Stimulated activated CD4-positive, alpha-beta T cell treated with anti-CD3 and anti-CD28 coated beads, Interleukin-1b, Interleukin-23, amount 100 ng/mL, for 48 hours (primary cell): ENCODE measurements at places on chromosomes 7 and 10.

DNA sequence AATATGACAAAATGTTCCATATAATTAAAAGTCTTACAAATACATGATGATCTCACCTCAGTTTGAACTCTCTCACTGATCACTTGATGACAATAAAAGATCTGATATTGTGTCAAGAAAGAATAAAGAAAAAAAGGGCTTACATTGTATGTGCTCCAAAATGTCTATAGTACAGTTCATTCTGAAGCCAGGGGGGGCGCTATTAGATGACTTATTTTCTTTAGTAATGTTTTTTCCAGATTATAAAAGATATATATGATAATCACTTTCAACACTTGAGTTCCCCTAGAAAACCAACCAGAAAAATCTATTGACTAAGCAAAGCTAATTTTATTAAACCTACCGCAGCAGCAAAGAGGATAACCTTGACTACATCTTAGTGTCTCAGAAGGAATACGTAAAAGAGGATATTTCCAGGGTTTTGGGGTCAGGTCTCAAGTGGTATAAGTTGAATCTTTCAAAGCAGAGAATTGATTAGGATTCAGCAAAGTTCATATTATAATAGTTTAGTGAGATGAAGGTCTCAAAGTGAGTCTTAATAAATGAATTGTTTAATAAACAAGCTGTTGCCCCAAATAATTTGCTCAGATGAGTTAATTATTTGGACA lies 55.8 kb downstream of the PTN start:
- DNase-seq, result no peak

DNA sequence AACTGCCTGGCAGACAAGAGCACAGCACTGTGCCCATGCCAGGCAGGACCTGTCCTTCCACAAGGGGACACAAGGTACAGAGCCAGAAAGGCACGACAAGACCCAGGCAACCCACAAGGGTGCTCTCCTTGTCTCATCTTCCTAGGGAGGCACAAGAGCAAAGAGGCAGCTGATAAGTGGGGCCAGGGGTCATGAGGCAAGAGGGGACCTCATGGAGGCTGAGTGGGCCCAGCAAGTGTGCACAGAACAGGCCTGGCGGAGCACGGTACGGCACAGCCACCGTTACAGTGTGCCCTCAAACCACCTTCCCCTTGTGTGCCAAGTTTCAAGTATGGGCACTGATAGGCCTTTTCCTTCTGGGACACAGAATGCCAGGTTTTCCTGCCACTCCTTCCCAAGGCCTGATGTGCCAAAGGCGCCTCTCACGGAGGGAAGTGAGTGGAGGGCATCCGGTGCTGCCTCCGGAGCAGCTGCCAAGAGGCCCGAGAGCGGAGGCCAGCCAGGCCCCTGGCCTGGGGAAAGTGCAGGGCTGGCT lies 75.6 kb downstream of the FAM53B start:
- no peak for DNase-seq

GRCh38 chr7:81399471-81399870 lies 370.4 kb downstream of the HGF start:
- no peak for DNase-seq

DNA sequence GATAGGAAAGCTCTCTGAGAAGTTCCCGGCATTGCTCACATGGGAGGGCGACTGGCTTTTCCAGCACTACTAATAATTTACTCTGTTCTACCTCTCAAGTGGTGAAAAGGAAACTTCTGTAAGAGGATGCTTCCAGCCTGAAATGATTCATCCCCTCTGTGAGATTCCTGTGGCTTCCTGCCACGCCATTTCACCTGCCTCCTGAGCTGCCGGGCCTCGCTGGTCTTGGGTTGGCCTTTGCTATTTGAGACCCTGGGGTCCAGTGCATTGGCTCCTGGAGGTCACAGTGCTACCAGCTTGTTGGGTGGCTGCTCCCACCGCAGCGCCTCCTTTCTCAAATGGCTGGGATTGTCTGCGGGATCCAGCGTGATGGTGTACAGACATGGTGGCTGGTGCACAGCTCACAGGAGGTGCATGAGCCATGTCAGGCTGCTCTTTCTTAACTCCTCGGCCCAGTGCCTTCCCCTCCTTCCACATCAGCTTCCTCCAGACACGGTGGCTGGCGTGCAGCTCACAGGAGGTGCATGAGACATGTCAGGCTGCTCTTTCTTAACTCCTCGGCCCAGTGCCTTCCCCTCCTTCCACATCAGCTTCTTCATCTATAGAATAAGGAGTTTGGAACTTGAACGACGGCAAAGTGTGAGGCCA lies 42.9 kb upstream of the PCBD1 start:
- DNase-seq, result no peak
